NCI-H524 treated with DMSO at 0.1 percent for 48 hours (cell line): ENCODE measurements at places on chromosomes 3 and 15.

- DNase-seq: peak; percentile 97
Observed at GRCh38 chr15:89028036-89028435, 60.2 kb upstream of the ABHD2 start.

GRCh38 chr15:101280007-101280406 lies 2.7 kb upstream of the SELENOS start:
- no peak for DNase-seq

DNA sequence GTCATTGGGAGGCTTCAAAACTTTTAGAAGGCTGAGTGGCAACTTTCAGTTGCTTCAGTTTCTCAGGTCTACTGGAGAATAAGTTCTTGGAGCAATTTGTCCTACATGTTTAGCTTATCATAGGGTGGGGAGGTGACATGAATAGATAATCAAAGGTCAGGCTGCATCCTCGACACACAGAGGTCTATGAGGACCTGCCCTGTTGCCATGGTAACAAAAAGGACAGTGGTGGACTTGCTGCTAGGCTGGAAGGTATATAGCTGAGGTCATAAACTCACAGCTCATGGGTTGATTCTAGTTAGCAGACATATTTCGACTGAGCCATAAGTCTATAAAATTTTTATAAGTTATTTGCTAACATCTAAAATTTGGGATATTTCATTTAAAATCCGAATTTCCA lies 267.0 kb downstream of the THRB start:
- DNase-seq: no peak

DNA sequence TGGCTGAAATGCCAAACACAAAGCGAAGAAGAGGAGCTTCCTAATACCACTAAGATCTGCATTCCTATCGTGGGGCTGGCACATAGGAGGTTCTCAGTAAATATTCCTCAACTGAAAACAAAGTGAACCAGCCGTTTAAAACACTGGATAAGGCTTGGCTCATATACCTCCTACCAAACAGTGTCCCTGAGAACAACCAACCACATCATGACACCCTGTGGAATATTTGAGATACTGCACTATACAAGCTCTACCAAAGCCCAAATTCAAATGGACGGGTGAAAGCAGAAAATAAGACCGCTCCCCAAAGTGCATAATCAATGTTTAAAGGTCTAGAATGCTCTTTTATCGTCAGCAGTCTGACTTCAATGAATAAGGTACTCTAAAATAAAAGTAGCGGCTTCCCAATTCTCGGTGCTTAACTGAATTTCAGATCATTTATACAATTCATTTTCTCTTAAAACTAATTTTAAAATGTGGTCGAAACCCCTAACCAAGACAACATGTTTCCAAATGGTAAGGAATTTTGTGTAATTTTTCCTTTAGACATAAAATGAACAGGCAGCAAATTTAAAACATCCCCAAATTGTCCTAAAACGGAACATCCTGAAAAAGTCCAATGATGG lies 425.8 kb downstream of the ERC2 start:
- DNase-seq: no peak

DNA sequence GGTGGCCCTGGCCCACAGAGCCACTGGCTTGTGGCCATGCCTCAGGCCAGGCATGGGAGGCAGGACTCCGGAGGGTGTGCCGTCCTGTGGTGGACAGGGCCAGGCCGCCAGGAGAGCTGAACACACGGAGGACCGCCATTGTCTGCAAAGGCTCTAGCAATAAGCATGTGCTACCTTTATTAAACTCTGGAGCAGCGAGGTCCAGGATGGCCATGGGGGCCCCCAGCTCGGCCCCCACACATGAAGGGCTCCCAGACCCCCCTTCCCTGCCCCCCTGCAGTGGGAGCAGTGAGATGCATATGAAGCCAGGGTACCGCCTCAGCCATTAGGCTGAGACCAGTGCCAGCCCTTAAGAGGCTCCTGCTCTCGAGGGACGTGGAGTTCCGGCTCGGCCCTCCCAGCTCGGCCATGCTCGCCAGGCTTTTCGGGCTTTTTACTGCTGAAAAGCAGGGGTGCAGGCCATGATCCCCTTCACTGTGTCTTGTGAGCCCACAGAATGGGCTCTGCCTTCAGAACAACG lies 2.7 kb downstream of the AMIGO3 start:
- no peak for DNase-seq

GRCh38 chr3:184470551-184470950 lies 90.7 kb downstream of the CHRD start:
- no peak for DNase-seq

DNA sequence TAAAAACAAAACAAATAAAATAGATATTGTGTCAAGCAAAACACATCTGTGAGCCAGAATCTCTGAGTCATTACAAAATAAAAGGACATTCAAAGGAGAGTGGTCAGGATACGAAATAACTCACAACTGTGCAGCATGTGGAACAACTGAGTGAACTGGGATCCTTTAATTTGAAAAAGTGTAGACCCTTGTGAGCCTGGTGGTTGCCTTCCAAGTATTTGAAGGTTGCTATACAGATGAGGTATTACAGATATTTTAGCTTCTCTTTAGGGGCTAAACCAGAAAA lies 26.7 kb downstream of the KCNMB2 start:
- DNase-seq: no peak

- DNase-seq: no peak
Observed at GRCh38 chr15:101315736-101316135, 20.7 kb upstream of the SNRPA1 start.

GRCh38 chr15:35857567-35858226 lies 311.7 kb upstream of the DPH6 start:
- no peak for DNase-seq

GRCh38 chr3:152097770-152098169 lies 171.0 kb upstream of the MBNL1 start:
- DNase-seq: no peak
